LHCN-M2 (cell line): ENCODE measurements at places on chromosomes 5 and 9.

- no peak for DNase-seq
Measured at GRCh38 chr5:39755452-39755851, 330.7 kb upstream of the DAB2 start.

DNA sequence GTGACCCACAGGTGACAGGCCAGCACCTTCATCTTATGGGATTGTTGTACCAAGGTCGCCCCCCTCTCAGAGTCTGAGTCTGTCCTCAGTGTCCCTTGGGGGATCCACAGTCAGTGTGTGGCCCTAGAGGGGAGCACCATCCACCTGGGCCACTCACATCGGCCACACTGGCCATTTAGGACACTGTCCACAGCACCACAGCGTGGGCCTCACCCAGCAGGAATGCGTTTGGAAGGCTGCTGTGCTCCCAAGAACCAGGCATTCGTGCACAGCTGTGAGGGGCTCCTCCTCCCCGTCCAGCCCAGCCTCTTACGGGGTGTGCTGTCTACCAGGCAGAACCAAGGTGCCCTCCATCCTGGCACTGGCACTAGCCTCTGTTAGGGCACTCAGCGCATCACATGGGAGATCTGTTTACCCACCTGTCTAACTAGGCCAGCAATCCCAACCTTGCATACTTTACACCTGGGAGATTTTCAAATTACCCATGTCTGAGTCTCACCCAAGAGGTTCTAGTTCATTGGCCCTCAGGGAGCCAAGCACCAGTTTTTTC is 24.5 kb upstream of the UBE2QL1 start:
- no peak for DNase-seq

GRCh38 chr9:12723409-12724028 is 30.3 kb downstream of the TYRP1 start:
- DNase-seq, result peak; percentile 15

GRCh38 chr5:111672099-111672498 is 84.9 kb downstream of the NREP start:
- DNase-seq, result no peak

DNA sequence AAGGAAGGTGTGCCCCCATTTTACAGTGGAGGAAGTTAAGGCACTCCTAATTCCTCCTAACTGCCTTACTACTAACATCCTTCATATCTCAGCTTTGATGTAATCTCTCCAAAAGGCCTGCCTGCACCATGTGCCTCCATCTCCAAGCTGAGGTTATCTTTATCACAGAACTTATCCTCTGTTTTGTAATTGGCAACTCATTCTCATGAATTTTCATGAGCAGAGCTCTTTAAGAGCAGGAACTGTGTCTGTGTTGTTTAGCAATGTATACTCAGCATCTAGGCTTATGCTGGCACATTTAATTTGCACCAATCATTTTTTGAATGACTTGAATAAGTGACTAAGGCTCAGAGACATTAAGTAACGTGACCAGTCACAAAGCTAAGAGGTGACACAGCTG is 147.9 kb upstream of the VLDLR start:
- DNase-seq, result no peak

DNA sequence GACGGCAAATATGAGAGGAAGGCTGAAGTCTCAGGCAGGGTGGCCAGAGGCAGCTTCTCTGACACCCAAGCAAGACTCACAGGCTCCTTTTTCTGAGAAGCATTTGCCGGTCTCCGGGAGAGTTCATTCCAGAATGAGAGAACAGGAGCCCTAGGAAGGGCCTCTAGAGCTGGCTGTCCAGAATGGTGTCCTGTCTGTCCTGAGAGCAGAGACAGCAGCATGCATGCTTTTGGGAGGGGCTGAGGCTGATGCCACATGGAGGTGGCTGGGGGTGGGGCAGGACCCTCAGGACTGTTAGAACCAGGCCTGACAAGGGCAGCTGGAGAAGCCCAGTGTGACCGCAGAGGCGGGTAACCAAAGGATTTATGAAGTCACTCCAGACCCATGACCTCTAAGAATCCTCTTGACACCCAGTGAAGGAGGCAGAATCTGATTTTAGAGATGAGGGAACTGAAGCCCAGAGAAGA is 60.0 kb downstream of the SHB start:
- peak; percentile 59 for DNase-seq
